ENCODE measurements at places on chromosomes 1 and 21.

GRCh38 chr1:8816264-8816663 lies 1.2 kb downstream of the RERE start:
- DNase-seq, result no peak

- no peak for DNase-seq
Measured at GRCh38 chr1:68623700-68624099, 126.8 kb upstream of the DEPDC1 start.

DNA sequence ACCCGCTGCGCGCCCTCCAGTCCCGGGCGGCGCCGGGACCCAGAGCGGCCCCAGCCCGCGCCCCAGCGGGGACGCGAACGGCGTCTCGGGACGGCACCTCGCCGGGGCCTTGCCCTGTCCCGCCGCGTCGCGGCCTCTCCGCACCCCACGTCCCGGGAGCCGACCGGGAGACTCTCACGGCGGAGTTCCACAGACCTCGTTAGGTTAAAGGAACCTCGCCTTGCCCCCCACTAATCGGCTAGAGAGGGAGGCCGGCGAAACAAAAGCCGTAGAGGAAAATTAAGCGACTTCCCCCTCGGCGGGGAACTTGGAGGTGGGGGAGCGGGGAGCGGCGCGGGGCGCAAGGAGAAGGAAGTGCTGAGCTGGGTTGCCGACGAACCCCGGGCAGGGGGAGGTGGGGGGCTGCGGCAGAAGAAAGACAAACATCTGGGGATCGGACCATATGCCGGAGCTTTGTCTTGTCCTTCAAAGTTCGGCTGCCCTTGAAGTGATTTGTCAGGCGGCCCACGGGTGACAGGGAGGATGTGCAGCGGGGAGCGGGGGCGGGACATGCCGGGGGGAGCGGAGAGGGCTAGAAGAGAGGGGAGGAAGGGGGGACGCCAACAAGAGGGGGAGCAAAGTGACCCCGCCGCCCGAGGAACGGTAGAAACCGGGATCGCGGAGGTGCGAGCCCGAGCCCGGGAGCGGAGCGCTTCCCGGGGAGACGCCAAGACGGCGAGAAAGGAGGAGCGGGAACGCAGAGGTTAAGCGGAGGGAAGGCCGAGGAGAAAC lies 120.0 kb upstream of the RRP15 start:
- peak; percentile 11 for DNase-seq

DNA sequence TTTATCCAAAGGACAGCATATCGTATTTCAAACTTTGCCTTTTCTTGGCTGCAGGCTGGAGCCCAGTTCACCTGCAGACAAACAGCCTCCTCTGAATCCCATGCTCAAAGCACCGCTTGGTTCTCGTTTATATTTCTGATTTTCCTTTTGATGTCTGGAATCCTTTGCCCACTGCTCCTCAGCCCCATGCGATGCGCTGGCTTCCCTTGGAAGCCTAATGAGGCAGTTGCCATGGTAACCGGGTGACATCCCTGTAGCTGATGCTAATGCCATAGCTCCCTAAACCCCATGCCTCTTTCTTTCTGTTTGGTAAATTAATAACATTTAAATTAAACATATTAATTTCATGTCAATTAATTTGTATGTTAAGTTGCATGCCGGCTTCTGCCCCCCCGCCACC lies 327.1 kb downstream of the PRDM2 start:
- DNase-seq, result no peak

GRCh38 chr1:173666646-173667045 lies 3.0 kb downstream of the ANKRD45 start:
- DNase-seq, result no peak

GRCh38 chr1:64823691-64824476 lies 79.0 kb downstream of the RAVER2 start:
- peak; percentile 62 for DNase-seq

DNA sequence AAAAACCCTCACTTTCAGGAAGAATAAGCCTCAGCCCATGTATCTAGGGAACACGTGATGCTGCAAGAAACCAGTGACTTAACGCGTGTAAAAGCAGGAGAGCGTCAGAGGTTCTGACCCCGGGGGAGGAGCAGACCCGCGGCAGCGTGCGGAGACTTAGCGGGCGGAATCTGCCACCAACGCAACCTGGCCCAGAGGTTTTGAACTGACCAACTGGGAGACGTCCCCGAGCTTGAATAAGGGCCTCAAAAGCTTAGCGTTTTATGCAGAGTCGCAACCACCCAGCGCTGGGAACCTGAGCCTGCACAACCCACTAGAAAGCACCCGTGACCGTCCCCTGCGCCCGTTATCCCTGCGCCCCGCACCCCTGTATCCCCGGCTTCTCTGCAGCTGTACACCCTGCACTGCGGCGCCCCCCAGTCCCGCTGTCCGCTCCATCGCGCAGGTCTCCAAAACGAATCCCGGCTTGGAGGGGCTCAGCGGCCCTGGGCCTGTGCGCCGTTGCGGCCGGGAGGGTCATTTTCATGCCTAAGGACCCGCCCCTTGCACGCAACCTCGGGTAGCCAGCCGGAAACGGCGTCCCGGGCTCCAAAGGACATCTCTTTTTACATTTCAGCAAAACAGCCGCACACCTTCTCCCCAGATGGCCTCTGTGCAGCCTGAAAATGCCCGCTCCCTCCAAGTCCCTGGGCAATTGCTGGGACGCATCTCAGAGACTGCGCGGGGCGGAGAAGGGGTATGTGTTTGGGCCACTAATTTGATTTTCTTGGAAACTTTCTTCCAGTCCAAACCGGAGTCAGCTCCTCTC lies 29.4 kb upstream of the TRIM17 start:
- no peak for DNase-seq

- DNase-seq, result no peak
Measured at GRCh38 chr1:182965861-182966260, 12.9 kb upstream of the SHCBP1L start.

DNA sequence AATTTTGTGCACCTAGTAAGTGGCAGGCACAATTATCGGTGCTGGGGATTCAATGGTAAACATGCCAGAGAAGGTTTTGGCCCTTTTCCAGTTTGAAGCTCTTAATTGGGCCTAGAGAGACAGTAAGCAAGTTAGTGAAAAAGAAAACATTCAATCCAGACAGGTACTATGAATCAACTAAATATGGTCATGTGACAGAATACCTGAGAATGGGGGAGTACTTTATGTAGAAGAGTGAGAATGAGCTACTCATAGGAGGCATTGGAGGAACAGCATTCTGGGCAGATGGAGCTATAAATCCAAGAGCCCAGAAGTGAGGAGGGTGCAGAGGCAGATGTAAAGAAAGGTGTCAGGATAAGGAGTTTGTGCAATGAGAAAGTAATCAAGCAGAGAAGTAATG lies 1017.9 kb downstream of the ADGRL2 start:
- no peak for DNase-seq

DNA sequence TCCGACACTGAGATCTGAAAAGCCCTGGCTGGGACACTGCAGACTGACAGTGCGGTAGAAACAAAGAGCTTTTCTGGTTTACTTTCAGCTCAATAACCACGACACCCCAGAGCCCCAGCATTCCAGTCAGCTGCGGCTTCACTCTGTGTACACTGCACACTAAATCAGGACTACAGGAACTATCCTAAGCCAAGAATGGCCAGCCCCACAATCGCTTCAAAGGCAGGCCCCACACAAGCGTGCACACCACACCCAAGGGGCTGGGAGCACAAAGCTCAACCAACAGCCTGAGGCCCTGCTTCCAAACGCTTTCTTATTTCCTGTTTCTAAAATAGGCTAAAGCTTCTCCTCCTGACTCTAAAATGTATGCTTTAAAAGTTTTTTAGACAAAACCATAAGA lies 28.4 kb downstream of the URB1 start:
- no peak for DNase-seq

GRCh38 chr1:12600880-12601633 lies 17.0 kb downstream of the DHRS3 start:
- no peak for DNase-seq

DNA sequence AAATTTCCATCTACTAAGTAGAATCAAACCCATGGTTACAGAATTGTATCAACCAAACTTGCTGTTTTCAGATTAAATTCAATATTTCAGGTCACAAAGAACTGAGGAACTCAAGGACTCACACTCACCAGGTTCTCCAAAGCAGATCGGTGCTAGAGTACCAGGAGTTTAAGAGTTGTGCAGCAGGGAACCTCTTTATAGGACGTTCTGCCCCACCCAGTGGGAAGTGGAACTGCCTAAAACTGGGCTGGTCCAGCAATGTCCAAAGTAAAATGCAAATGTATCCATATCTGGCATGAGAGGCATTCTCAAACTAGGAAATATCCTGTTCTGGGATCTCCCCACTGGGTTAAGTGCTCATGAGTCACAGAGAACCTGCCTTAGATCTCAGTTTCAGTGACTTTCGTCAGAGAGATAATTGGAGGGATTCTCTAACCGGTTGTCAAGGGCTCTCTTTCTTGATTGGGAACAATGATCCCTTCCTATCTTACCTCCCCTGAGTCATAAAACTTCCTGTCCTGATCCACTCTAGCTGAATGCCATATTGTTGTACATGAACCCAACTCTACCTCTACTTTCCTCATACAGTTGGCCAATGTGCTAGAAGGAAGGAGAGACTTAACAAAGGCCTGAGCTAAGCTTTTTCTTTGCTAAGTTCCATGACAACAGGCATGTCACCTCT lies at the start of gene SPRR2D:
Gene SPRR2D, minus strand, starts transcription at position 171 of the 682 bp plus-strand sequence. CDS start 774 bp downstream, outside the sequence.
- no peak for DNase-seq

DNA sequence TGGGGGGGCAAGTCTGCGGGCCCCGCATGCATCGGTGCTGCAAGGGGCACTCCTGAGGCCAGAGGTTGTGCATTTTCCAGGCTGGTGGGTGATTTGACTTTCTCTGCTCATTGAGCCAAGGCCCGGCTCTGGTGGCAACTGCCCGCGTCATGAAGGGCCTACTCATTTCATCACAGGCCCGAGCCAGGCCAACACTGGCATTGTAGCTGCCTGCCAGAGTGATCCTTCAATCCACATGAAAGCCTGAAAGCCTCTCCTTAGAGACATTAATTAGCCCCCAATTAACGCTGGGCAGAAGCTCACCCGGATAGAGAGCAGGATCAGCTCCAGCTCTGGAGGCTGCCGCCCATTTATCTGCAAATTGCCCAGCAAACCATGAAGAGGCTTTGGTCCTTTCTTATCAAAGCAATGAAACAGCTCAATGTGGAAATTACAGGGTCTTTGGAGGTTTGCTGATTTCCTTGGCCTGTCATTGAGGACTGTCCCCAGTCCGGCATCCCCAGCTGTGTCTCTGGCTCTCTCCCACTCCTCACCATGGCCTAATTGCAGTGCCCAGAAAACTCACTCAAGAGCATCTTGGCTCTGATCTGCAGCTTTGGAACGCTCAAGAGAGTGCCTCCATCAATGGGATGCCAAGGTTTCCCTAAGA lies 50.4 kb upstream of the STUM start:
- DNase-seq, result no peak

- no peak for DNase-seq
Measured at GRCh38 chr1:8104278-8105236, 78.4 kb upstream of the ERRFI1 start.

DNA sequence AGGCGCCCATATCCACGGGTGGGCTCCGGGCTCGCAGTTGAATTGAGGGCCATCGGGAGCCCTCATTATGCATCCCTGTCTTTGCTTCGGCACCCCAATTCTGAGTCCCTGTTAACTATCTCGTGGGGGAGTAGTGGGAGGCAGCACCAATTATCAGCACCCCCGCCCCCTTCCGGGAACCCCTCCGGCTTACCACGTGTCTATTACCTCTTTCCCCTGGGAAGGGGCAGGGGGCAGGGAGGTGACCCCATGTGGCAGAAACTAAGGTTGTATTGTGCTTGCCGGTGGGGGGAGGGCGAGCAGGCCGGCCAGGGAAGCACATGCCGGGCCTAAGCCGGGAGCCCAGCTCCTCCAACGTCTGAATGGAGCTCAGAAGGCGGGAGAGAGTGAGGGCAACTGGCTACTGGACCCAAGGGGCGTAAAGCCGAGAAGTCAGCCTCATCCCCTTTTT lies 1.0 kb downstream of the LIN28A start:
- no peak for DNase-seq

DNA sequence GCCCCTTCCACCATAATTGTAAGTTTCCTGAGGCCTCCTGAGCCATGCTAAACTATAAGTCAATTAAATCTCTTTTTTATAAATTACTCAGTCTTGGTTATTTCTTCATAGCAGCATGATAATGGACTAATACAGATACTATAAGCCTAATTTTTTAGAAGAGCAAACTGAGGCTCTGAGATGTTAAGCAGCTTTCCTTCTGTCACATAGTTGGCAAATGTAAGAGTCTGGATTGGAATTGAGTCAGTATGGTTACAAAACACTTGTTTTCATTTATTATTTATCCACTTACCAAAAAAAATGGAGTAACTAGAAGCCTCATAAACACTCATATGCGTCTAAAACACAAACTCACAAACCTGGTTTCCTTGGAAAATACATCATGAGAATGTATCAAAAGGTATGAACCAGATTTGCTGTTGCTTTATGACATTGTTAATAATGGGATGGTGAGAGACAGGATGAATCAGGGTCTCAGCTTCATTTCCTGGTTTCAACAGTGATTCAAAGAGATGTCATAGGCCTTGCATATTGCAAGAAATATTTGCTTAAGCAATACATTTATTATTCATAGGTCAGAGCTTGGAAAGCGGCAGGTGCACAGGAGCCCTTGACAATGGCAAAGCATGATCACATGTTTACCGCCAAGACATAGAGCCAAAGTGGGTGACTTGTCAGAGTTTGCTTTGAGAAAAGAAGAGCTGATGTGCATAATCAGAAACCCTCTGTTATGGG lies 221.5 kb downstream of the GRIK1 start:
- no peak for DNase-seq

DNA sequence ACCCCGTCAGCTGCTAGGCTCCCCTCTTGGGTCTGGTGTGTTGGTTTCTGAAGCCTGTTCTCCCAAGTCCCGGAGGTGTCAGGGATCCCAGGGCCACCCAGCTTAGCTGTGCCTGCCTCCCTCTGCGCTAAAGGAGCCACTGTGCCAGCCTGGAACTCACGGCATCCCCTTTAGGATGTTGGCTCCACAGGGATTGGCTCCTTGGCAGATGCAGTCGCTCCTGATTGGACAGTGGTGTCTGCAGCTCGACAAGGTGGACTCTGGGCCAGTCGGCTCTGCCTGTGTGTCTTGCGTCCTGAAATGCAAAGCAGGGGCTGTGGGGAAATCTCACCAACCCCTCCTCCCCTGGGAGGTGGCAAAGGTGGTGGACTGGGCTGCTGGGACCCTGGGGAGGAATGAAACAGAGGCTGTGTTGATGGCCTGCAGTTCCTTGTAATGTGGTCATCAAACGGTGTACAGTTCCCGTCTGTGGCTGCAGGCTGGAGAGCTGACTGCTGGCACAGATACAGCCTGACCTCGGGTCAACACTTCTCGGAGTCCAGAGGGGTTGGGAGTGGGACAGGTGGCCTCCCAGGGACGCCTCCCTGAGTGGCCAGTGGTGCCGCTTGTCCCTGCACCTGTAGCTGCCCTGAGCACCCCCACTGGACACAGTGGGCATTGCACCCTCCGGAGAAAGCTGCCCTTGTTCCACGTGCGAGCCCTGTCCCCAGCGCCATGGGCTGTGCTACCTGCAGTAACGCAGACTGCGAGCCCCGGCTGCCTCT lies 11.5 kb upstream of the KCNAB2 start:
- peak; percentile 81 for DNase-seq

- DNase-seq, result peak; percentile 41
Measured at GRCh38 chr1:2271841-2272655, 43.9 kb downstream of the SKI start.

GRCh38 chr1:114702737-114703136 lies 7.4 kb upstream of the AMPD1 start:
- no peak for DNase-seq

- no peak for DNase-seq
Measured at GRCh38 chr1:23196627-23197328, 20.5 kb downstream of the HTR1D start.

GRCh38 chr21:25428537-25428936 lies 178.7 kb downstream of the MRPL39 start:
- DNase-seq, result no peak

Data from pancreas (tissue), 10 donors.